ENCODE measurements at places on chromosomes 6 and 20.

GRCh38 chr6:56959938-56960337, 5.0 kb downstream of the BEND6 start:
- no peak for DNase-seq

- DNase-seq, result no peak
Measured at GRCh38 chr20:17171746-17172280, 55.0 kb upstream of the PCSK2 start.

DNA sequence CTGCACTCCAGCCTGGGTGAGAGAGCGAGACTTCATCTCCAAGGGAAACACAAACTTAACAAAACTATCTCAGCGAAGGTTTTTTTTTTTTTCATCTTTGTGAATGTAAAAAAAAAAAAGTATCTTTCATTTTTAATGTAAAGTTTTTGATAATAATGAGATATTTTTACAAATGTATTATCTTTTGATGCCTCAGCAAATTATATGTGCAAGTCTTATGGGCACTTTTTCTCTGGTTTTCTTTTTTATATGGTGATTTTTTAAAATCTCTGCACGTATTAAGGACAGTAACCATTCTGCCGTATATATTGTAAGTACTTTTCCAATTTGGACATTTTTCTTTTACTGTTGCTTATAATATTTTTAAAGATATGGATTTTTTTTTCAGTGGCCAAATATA, 76.8 kb downstream of the MAFB start:
- DNase-seq, result no peak

GRCh38 chr6:66849843-66850242, 1142.8 kb upstream of the EYS start:
- DNase-seq, result no peak

DNA sequence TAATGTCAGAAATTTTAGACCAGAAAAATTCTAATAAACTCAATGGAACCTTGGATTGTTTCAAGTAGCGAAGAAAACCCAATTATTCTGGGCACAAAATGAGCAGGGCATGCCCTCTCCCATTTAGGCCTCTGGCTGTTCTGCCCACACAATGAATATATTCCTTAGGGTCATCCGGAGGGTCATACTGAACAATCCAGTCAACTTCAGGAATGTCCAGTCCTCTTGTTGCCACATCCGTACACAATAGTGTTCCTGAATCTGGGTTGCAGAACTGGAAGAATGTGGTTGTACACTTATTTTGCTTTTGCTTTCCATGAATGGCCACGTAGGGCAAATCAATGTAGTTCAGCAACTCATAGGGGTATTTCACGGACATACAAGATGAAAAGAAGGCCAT, 23.4 kb upstream of the RNF144B start:
- no peak for DNase-seq

DNA sequence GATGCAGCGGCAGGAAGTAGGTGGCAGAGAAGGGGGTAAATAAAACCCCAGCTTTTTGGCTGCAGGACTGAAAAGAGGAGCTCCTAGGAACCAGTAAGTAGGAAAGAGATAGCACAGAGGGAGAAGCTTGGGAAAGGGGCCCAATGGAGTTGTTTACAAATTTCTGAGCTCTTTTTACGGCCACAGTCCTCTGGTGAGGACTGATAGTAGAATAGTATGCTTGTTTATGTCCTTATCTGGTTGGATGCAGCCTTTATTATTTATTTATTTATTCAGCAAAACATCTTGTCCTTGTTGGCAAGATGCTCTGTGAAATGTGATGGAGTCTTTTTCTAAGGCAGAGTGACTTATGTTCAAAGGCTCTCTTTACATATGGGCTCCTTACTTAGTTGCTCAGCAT, 119.7 kb upstream of the AHI1 start:
- DNase-seq, result no peak

- no peak for DNase-seq
Measured at GRCh38 chr6:46993846-46994245, 48.3 kb downstream of the ADGRF1 start.

DNA sequence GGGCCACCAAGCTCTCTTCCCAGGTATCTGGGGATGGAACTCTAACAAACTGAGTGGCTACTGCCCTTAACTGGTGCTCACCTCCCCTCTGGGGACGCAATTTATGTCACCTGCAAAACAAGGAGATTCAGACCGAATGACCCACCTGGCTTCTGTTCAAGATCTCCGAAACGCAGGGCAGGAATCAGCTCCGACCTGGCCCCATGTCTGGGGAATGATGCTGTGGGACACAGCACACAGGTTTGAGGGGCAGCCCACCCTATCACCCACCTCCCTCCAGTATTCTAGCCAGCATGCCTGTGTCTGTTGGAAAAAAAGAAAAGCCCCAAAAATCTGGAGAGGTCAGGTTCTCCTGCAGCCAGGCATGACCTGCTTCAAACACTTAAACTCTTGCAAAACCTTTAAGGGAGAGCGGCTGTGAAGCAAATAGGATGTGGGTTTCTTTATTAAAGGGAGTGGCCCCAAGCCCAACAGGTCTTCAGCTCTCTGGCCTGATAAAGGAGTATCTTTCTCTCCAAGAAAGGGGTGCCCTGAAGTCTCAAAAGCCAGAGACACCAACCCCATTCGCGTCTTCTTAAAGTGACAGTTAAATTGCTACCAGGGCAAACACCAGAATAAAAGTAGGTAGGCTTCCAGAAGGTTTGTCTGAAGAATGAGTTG, 6.4 kb downstream of the PREX1 start:
- DNase-seq, result peak; percentile 79

DNA sequence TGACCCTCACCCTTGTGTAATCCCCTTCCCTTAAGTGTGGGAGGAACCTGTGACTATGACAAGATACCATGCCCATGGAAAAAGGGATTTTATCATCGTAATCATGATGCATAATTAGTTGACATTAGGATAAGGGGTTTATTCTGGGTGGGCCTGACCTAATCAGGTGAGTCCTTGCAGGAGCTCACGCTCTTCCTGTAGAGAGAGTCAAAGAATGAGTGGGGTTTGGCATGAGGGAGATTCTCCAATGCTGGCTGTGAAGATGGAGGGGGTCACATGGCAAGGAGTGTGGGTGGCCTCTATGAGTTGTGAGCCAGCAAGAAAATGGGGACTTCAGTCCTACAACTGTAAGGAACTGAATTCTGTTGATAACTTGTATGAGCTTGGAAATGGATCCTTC, 342.0 kb upstream of the TSHZ2 start:
- no peak for DNase-seq

DNA sequence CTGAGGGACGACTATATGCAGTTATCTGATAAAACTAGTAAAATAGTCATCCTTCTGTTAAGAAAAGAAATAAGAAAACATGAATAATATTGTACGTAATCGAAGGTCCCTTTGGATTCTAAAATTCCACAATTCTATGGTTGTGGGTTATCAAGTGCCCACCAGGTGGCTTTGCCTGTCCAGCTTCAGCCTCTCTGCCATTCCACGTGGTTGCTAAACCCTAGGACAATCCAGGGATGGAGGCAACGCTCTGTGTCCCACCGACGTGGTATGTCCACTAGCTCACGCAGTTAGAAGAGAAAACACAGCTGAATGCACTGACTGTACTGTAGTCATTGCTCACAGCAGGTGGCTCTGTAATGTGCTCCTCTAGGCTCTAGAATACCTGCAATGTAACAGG, 349.3 kb downstream of the FARS2 start:
- no peak for DNase-seq

GRCh38 chr6:147867433-147868226, 359.1 kb downstream of the SAMD5 start:
- DNase-seq, result no peak

DNA sequence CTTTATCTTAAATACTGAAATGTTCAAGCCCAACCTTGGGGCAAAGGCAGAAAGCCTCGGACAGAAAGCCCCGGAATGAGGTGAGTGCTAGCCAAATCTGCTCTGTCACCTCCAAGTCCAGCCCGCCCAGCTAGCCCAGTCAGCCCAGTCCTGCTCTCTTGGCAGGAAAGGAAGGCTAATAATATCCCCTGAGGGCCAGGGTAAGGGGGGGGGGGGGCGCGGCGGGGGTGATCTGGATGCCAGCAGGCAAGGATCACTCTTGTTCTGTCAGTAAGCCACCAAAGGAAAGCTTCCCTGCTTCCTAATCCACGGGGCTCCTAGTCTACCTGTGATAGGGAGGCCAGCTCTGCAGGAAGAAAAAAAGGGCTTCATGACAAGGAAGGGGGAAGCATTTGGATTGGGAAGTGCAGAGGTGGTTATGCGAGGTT, 1.1 kb downstream of the NDRG3 start:
- no peak for DNase-seq

GRCh38 chr20:51156041-51156982, 133.4 kb upstream of the KCNG1 start:
- no peak for DNase-seq

- DNase-seq, result no peak
Measured at GRCh38 chr6:38901802-38902522, 146.6 kb upstream of the GLP1R start.

DNA sequence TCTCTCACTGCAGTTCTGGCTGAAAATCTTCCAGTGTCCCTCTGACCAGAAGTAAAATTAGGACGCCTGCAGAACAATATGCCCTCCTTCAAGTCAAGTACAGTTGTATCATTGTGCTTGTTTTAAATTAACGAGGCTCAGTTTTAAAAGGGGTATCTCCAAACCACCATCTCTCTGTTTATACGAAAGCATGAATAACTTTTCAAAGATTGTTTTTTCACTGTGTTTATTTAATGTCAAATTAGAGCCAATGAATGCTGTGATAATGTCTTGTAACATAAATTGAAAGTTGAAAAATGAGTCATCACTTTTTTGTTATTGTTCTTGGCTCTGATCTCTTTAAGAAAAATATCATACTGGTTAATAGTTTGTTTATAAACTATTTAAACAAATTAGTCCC, 230.7 kb upstream of the THEMIS start:
- no peak for DNase-seq

DNA sequence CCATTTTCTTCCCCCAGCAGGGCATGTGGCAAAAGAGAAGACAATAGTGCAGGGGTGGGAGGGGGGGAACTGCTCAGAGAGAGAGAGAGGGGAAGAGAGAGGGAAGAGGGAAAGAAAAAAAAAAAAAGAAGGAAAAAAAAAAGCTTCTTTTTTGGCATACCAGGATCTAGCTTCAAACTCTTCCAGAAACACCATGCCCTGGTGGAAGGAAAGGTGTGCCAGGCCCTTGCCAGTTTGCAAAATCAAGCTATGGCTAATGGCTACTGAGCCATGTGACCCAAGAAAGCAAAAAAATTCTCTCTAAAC, 326 bp downstream of the ZMYND8 start:
- DNase-seq, result no peak
